ENCODE measurements at places on chromosomes 4 and X.

DNA sequence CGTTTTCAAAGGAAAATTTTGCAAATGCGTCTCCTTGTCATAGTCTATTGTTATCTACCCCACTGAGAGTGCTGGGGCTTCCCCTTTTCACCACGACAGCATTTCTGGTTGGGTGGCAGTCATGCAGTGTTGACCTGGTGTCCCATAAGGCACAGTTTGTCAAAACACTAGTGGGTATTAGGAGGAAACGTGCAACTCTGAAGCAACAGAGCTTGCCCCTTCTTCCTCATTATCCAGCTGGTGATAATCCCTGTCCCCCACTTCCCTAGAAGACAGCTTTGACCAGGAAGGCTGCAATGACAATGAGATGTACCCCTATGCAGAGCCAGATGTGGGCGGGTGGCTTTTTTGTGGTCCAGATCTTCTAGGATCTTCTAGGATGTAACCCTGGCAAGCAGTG, 1.8 kb downstream of the TBC1D1 start:
- no peak for DNase-seq

DNA sequence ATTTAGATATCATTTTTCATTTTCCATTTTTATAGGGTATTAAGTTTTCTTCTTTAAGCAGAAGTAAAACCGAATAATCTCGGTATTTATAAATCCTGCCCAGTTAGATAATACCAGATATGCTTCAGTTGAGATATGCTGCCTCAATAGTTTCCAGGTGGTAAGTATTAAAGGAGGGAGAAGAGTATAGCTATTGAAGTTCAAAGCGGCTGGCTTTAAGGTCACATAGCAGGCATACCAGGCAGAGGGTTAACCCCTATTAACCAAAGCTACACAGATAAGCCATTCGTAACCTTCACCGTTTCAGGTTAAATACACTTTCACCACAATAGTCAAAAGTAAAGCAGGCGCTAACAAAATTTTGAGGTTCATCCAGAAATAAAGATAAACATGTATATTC, 54.2 kb downstream of the EDNRA start:
- DNase-seq = no peak

DNA sequence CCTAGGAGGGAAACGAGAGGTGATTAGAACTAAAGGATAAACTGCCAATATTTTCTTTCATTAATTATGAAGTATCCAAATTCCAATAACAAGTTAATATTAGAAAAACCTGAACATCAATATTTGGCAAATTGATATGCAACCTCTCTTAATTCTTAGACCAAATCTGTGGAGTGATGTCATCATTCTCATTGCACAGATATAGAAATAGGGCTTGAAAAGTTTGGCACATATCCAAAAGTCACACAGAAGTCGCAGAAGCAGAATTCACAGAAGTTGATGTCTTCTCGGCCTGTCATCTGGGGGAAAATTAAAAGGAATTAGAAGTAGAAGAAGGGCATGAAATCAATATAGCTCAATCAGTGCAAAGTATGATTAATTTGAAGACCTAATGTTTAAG, 36.9 kb downstream of the ENPEP start:
- DNase-seq = no peak

DNA sequence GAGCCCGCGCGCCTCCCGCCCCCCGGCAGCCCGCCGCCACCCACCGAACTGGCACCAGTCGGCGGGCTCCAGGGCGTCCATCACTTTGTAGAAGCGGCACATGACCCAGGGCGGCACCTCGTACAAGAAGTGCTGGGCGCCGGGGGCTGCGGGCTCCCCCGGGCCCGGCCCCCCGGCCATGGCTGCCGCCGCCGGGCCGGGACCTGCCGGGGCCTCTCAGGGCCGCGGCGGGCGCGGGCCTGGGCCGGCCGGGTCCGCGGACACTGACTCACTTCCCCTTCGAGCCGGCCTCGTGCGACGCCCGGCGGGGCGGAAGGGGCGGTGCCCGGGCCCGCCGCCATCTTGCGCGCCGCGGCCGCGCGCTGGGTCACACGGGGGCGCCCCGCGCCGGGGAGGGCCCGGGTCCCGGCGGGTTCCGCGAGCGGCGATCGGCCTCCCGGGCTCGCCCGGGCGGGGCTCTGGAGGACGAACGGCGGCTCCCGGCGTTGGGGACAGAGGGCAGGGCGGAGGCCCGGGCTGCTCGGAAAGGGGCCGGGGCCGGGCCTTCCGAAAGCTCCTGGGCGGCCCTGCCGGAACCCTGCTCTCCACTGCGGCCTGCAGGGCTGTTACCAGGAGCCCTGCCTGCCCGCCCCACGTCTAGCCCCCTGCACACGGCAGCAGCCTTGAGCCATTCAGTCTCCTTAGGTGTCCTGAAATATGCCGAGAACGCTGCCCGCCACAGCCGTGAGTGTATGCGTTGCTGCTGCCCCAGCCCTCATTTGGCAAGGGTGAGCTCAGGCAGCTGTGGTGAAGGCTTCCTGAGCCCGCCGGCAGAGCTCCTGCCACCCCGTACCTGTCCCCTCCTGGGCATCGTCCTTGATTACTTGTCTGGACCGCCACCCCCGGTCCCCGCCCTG, at the start of gene IRAK1:
IRAK1 (minus strand) TSS at position 270 of the 896 bp plus-strand sequence; CDS start at position 180, 90 bp downstream.
- no peak for DNase-seq

DNA sequence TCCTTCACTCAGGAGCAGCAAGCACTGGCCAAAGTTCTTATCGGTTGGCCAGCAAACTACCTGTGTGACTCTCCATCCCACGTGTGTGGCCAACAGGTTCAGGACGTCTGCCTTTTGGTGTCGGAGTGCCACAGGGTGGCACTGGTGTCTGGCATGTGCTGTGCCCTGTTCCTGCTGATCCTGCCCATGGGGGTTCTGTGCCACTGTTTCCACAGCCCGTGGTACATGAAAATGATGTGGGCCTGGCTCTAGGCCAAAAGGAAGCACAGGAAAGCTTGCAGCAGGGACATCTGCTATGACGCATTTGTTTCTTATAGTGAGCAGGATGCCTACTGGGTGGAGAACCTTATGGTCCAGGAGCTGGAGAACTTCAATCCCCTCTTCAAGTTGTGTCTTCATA, 4.6 kb upstream of the TLR2 start:
- no peak for DNase-seq

- no peak for DNase-seq
Measured at GRCh38 chr4:161522031-161522430, 641.8 kb downstream of the FSTL5 start.

DNA sequence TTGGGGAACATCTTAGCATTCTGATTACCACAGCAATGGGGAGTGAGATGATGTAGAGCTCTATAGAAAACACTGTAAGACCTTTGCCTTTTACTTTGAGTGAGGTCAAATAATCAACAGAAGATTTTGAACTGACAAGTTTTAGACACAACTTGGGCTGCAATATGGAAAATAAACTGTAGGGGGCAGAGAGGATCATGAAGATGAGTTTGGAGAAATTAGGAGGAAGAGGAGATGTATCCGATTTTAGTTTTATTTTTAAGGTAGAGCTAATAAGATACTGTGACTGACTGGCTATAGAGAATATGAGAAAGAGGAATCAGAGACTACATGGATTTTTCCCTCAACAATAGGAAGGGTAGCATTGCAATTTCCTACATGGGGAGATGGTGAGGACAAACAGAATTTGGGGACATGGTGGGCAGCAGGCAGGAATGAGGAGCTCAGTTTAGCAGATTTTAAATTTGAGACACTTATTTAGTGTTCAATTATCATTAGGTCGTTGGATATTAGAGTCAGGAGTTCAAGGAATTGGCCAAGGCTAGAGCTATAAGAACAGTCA, 563.1 kb downstream of the INPP4B start:
- DNase-seq = no peak

DNA sequence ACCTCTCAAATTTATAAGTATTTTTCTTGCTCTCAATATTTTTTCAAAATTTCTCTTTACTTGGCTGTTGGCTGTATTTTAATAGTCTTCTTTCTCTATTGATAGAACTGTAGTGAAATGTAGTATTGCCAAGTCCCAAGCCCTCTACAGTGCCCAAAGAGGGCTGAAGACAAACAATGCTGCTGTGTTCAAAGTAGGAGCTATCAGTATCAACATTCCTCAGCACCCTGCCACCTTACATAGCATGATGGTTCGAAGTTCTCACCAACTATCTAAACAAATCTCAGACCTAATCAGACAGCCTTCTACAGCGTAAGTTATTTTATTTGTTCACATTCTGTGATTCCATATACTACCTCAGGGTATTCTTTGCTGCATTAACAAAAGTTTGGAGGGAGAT, 99.1 kb upstream of the ADAD1 start:
- no peak for DNase-seq

- DNase-seq = no peak
Measured at GRCh38 chr4:176752191-176752749, 40.5 kb downstream of the VEGFC start.

DNA sequence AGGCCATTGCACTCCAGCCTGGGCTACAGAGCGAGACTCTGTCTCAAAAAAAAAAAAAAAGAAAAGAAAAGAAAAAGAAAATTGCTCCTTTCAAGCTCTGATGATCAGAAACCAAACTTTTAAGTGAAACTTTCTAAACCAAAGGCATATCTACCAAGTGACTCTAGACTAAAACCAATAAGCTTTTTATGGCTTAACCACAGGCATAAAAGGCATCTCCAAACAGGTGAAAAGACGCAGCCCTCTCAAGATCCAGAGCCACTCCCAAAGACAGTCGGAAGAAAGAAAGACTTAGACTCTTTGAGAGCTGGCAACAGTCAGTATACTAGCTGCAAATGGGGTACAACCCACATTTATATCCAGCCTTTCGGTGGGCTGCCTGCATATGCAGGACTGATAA, 117.1 kb upstream of the AP1S2 start:
- no peak for DNase-seq

All from Panc1 (cell line).